Hematopoietic multipotent progenitor cell (in vitro differentiated cells): ENCODE measurements at places on chromosomes 13 and 19.

- DNase-seq: no peak
Observed at GRCh38 chr13:97192166-97192565, 30.0 kb upstream of the MBNL2 start.

DNA sequence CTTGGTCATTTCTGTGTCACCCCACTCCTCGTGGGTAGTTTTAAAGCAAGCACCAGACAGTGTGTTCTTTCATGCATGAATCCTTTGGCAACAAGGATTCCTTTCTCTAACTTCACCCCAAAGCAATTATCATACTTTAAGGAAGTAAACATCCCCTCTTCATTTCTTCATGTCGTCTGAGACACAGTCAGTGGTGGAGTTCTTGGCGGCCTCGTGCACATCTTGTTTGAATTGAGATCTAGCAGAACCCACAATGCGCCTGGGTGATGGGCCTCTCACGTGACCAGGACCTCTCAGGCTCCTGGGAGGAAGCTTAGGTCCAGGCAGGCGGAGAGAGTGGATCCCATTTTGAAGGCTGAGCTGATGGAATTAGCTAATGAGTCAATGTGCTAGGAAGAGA, 2.6 kb downstream of the ACSBG2 start:
- no peak for DNase-seq

GRCh38 chr13:69579351-69579750, 528.3 kb upstream of the ATXN8OS start:
- peak; percentile 9 for DNase-seq

- no peak for DNase-seq
Observed at GRCh38 chr19:3192684-3193083, 7.0 kb downstream of the NCLN start.
